RWPE2 (cell line): ENCODE measurements at places on chromosomes 12 and 14.

DNA sequence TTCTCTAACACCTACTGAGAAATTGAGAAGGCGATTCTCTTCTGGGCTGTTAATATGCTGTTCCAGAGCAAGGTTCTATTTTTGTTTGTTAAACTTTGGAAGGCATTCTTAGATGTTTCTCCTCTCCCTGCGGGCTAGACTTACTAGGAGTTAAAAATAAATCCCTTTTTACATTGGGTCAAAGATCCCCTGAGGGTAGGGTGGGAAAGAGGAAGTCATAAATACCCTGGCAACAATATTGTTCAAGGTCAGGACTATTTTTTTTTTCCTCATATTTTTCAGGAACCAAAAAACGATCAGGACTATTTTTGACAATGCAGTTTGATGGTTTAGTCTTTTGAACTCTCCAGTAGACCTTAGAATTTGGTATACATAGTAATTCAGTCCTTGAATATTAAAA lies 12.0 kb upstream of the SLC2A14 start:
- DNase-seq: no peak

DNA sequence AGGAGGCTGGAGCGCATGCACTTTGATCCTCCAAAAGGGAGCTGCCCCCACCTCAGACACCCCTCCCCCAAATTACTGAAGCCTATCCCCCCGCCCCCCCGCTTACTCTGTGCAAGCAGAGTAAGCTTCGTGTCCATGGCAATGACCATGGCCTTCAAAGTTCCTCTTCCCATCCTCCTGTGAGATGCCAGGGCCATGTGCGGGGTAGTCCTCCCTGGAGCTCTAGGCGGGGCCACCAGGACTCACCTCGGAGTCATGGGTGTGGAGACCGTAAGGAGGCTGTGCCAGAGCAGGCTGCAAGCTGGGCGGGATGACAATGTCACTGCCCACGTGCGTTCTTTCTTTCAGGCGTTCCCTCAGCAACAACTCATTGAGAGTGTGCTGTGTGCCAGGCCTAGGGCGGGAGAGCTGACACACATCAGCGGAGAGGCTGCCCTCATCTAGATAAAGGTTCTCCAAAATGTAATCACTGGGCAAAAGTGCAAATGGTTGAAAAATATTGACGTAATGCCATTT lies 66.8 kb downstream of the C14orf132 start:
- peak; percentile 66 for DNase-seq

DNA sequence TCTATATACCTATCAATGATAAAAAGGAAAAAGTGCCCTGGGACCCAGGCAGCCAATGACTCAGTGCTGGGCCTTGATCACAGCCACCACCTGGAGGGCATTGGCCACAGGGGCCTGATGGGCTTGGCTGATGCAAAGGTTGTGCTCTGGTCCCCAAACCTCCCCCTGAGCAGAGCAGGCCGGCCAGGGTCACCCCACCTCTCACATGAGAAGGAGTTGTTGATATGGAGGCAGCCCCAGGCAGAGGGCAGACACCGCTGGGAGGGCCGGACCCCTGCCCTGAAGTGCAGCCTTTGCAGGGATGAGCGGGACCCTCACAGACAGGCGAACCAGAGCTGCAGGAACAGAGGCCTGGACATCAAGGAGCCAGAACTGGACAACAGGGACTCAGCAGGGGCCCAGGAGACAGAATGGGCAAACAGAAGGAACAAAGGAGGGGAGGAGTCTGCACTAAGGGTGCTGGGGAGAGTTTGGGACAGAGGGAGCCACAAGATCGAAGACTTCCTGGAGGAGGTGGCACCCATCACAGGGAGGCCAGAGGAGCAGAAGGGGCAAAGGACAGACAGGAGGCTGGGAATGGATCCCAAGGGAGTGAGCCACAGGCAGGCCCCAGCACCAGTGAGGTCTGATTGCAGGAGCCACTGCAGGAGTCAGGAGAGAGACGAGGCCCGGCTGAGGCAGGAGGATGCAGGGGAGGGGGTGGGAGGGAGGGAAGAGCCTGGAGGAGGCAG lies 105.0 kb downstream of the TNFAIP2 start:
- DNase-seq: no peak

- DNase-seq: peak; percentile 92
Observed at GRCh38 chr14:70907176-70907995, at the start of gene PCNX1. TSS of gene PCNX1 (plus strand) at chr14:70907459. CDS start at chr14:70907851, 392 bp downstream.

DNA sequence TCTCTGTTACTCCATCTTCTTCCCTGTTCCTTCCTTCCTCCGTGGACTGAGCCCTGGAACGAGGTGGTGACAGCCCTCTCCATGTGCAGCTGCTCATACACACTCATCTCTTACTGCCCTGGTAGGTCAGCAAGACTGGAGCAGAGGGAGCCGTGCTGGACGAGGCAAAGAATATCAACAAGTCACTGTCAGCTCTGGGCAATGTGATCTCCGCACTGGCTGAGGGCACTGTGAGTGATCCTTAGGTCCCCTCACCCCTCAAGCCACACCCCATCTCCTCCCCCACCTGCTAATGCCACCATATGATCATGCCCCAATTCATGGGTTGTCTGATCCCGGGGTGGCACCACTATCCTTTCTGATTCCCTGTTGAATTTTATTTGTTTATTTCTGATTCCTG lies 19.0 kb downstream of the KIF5A start:
- DNase-seq: no peak
